SW480 (cell line): ENCODE measurements at places on chromosomes 6 and 20.

GRCh38 chr6:47524136-47524845 lies 46.7 kb downstream of the CD2AP start:
- no peak for DNase-seq

DNA sequence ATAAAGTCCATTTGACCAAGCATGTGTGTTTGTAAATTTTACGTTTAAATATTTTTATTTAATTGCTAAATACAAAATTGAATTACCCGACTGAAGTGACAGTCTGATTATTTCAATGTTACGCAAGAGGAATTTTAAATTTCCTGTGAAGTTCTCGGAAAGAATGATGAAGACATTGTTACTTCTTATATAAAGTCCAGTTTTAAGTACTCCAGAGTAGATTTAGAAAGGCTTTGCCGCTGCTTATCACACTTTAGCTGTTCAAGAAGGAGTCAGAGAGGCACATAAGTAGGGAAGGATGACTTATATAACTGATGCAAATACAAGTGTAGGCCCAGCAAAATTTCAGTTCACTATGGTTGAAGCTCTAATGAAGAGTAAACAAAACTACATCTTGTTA lies 265.1 kb upstream of the CITED2 start:
- DNase-seq: no peak

DNA sequence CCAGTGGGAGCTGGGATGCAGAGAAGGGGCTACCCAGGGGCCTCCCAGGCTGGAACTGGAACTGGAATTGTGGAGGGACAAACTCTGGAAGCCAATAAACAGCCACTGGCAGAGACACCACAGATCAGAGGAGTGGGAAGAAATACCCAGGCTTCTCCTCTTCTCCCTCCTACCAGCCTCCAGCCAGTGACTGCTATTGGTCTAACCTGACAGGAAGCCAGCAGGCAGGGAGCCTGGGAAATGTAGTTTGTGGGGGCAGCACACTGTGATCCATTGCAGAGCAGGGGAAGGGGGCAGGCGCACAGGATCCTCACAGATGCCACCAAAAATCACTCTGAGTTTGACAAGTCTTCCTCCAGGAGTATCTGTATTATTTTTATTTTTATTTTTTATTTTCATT lies 12.1 kb upstream of the MLN start:
- DNase-seq: peak; percentile 34

DNA sequence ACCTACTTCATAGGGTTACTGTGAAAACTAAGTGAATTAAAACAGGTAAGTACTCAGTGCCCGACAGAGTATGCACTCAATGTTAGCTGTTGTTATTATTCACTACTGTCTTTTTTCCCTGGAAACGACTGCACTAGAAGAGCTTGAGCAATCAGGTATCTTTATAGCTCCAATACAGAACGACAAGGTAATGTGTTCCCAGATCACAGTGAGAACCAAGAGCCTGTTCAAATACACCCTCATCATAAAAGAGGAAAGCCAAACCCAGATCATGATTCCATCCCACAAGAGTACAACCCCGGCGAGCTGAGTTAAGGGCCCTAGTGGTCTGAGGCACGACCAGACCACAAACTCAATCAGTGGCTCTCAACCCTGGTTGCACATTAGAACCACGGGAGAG lies 9.8 kb downstream of the MRPS18A start:
- DNase-seq: no peak

DNA sequence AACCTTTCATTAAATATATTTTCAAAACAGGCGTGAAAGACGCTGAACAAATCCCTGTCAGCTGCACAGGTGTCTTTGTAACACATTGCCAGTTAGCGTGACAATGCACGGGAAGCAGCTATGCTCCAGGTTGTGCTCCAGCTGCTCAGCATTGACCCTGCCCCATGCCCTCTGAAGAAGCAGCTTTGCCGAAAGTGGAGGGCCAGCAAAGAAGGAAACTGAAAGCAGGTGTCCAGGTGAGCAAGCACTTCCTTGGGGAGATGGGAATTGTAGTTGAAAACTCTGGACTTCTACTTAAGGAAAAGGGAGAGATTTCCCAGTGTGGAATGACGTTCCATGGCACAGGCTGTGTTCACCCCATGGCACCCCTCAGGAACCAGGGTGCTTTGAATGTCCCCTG lies 125.7 kb downstream of the TTLL2 start:
- no peak for DNase-seq

DNA sequence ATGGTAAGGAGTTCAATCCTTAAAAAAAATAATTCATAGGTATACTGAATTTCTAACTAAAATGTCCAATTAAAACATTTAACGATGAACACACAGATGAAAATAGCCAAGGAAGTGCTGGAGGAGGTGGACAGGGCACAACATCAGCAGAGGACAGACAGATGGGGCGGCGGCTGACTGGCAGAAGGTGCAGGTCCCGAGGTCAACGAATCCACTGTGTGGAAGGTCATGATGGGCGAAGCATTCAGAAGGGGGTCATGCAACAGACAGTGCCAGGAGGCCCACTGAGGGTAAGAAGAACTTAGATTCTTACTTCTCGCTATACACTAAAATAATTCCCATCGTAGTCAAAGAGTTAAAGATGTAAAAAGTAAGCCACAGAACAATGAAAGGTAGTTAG lies 34.2 kb upstream of the FRMD1 start:
- DNase-seq: no peak

- no peak for DNase-seq
Observed at GRCh38 chr6:113049190-113049589, 702.1 kb downstream of the RFPL4B start.

GRCh38 chr20:36854348-36855240 lies 21.3 kb upstream of the TLDC2 start:
- peak; percentile 74 for DNase-seq

DNA sequence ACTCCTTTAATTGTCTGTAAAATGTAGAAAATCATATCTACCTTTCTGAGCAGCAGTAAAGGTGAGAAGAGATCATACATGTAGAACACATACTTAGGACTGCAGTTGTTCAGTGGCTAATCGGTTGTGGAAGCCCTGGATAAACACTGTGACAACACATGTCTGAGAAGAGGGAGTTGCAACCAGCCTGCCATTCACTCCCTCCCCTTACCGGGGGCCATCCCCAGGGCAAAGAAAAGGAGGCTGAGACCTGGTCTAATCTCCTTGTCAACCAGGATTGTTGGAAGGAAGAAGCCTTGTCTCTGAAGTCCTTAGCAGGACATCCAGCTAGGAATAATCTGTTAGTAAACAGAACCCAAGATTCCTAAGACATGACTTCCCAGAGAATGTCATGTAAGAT lies 462.5 kb upstream of the AGPAT4 start:
- DNase-seq: no peak

DNA sequence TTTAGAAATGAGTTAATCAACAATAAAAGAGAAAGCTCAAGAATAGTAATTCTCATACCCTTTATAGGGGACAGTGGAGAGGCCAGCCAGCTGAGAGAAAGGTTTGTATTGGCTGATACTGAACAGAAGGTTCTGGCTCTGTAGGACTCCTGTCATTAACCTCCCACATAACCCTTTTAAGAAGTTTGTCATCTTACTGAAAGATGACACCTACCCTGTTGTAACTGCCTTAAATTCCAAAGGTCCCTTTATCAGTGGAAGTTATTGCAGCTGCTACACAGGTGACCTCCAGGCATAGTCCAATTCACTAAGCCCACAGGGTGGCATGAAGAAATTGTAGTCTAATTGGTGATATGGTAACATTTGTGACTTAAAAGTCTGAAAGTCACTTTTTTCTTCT lies 790.1 kb downstream of the TENT5A start:
- DNase-seq: peak; percentile 27

GRCh38 chr6:136608991-136609390 lies 58.8 kb upstream of the MAP7 start:
- DNase-seq: no peak

DNA sequence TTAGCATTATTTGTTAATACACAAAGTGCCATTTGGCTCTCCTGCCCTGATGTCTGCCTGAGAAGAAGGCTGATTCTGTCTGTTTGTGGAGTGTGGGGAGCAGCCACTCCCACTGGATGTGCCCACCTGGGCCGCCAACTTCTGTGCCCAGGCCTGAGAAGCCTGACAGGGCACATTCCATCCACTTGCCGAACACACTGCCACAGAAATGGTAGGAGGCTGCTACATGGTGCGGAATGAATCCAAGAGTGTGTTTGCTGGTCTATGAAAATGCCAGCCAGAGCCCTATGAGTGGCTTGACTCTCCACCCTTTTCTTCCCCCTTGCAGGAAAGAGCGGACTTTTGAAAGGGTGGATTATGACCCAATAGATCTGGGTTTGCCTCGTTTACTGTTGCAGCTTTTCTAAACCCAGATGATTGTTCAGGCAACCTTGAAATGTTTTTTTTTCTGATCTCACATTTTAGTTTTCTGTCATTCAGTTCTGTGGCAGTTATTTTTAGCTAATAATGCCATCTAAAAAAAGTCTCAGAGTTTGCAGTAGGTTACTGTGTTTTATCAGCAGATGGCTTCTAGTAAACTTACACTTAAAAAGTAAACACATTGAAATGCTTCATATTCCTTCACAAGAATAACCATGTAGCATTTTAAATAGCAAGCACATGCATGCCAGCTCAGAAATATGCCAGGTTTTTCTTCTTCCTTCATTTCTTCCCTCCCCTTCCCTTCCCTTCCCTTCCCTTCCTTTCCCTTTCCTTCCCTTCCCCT lies 196.5 kb downstream of the SLC35F1 start:
- DNase-seq: no peak

GRCh38 chr6:115441651-115442050 lies 619.0 kb downstream of the FRK start:
- DNase-seq: no peak

DNA sequence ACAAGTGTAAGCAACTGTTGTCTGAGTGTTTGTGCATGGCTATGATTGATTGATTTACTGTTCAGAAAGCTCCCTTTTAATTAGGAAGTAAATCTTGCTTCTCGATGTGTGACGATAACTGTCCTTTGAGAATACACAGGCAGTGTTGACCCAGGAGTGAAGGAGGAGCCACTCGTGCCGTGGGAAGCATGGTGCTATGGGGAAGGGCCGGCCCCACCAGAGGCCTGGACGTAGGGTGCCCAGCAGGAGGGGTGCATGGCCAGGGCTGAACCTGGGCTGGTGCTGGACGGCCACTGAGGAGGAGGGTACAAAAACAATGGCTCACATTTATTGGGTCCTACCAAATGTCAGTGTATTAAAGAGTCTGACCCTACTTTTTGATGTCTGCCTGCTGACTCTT lies 60.7 kb downstream of the ANKRD60 start:
- DNase-seq: no peak

DNA sequence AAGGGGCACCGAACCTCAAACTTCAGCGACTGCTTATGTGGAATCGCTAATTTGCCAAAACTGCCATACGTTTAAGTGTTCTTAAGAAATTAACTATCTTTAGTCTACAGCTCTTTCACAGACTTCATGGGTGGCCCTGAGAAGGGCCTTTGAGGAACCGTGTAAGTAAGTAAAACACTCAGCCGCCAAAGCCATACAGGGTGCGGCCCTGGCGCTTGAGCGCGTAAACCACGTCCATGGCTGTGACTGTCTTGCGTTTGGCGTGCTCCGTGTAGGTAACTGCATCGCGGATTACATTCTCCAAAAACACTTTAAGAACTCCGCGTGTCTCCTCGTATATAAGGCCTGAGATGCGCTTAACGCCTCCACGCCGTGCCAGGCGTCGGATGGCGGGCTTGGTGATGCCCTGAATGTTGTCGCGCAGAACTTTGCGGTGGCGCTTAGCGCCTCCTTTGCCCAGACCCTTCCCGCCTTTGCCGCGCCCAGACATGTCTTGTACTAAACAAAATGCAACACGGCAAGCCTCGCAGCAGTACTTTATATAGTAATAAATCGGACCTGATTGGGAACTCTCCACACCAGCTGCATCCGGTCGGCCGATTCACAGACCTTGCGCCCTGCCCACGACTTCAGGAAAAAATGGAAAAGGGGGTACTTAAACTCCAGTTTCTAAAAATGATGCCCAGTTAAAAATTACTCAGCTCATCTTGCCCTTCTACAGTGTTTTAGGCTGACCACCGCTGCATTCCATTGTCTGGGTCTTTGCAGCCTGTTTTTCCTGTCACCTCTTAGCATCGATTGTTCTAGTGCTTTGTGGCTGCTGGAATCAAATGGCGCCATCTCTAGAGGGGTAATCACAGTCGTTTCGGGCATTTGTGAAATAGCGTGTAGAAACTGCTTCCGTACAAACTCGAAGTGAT lies 38.9 kb downstream of the OR2B2 start:
- DNase-seq: peak; percentile 39

GRCh38 chr6:153083869-153084268 lies 47.2 kb downstream of the RGS17 start:
- DNase-seq: no peak

DNA sequence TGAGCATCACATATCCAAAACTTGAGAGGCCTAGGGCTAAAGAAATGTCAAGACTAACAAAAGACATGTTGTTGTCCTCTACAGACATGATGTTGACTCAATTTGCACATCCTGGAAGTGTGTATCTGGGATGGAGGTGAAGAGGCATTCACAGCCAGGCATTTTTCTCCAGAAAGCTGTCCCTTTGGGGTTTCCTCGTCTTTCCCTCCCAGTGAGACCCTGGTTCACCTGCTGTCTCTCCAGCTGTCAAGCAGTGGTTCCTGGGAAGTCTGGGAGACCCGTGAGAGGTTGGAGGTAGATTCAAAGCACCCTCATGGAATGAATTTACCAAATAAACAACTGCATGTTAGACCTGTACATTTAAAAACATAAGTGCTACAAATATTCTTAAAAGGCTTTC lies 32.1 kb downstream of the BACH2 start:
- no peak for DNase-seq

- no peak for DNase-seq
Observed at GRCh38 chr6:17945111-17945510, 42.3 kb downstream of the KIF13A start.

GRCh38 chr6:45024610-45025009 lies 303.5 kb upstream of the RUNX2 start:
- no peak for DNase-seq

- no peak for DNase-seq
Observed at GRCh38 chr6:37624606-37625574, 72.8 kb downstream of the MDGA1 start.

GRCh38 chr20:32462900-32463641 lies 104.9 kb downstream of the ASXL1 start:
- DNase-seq: no peak

DNA sequence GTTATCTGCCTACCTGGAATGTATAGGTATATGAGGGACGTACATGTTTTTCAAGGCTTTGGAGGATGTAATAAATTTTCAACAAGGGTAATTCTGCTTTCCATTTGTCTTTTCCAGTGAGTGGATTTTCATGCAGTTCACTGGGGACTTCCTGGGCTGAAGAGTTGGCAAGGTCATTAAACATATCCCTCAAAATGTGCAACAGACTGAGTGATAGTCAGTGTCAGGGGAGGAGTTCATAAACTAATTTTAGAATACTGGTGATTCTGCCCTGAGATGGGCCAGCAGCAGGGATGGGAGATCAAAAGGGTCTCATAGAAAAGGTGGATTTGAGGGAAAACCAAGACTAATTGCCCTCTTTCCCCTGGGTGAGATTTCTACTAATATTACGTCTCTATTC lies 122.3 kb upstream of the CLDN20 start:
- DNase-seq: no peak

- no peak for DNase-seq
Observed at GRCh38 chr6:82371799-82372546, 8.4 kb downstream of the TPBG start.
